Activated CD8-positive, alpha-beta T cell treated with anti-CD3 and anti-CD28 coated beads for 36 hours (primary cell): ENCODE measurements at places on chromosomes 3 and 15.
A peak's percentile ranks its signal among the peaks of the same experiment; 100 is the strongest.

GRCh38 chr15:97840501-97840900, 120.0 kb upstream of the ARRDC4 start:
- no peak for DNase-seq
- no peaks in the 10 kb centered on the region for H3K27me3 ChIP-seq
- H3K27ac ChIP-seq, result no peak overlapping the region
- H3K36me3 ChIP-seq, result no peaks in the 10 kb centered on the region

- H3K27me3 ChIP-seq, result no peaks in the 10 kb centered on the region
- no peak for DNase-seq
- no peak overlapping the region for H3K4me3 ChIP-seq
- no peak overlapping the region for H3K27ac ChIP-seq
- H3K4me1 ChIP-seq, result no peaks in the 10 kb centered on the region
Measured at GRCh38 chr3:140695361-140696061, 17.6 kb downstream of the TRIM42 start.

DNA sequence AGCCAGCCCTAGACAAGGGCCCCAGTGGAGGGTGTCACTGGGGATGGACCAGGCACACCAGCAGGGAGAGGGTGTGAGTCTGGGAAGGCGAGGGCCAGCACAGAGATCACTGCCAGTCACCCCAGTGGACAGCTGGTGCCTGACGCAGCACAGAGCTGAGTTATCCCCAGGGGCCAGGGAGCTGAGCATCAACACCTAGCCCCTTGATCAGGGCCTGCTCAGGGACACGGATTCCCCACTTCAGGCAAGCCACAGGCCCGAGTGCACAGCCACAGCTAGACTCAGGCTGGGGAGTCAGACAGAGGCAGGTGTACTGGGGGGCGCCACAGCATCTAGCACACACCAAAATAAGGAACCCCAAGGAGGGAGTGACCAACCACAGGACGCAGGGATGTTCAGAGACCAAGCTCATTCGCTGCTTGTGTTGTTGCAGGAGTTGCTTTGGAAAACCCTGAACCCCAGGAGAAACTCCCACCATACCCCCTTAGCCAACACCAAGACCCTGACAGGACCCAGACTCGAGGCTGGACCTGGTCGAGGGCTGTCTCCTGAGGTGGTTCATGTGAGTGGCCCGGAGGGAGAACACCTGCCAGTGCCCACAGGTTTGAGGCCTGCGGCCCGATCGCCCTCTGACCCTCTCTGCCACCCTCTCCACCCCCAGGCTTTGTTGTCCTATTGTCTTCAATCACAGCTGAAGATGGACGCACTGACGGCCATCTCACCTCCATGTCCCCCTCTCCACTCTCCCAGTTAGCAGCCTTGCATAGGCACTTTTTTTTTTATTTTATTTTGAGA, 146.8 kb downstream of the TPRA1 start:
- peaks cover 2% of the 10 kb centered on the region for H3K27me3 ChIP-seq
- H3K27ac ChIP-seq, result no peak overlapping the region
- no peak overlapping the region for H3K4me3 ChIP-seq
- no peaks in the 10 kb centered on the region for H3K4me1 ChIP-seq

DNA sequence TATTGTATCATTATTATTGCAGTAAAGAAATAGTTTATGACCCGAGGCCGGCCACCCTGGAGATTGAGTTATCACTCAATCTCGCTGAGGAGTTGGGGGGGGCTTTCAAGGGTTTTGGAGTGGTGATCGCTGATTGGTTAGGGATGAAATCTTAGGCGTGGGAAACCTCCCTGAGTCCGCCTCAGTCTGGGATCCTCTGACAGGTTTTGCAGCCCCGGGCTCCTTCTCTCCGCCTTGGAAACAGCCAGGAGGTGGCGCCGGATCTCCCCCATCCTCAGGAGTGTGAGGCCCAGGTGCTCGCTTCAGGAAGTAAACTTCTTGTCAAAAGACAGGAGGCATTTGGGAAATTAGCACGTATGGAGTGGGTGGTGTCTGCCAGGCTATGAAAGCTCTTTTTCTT, 41.1 kb upstream of the SEC61A1 start:
- no peaks in the 10 kb centered on the region for H3K36me3 ChIP-seq
- H3K27me3 ChIP-seq, result peaks cover 5% of the 10 kb centered on the region
- peaks cover 4% of the 10 kb centered on the region for H3K4me1 ChIP-seq
- H3K4me3 ChIP-seq, result no peak overlapping the region
- H3K27ac ChIP-seq, result no peak overlapping the region

DNA sequence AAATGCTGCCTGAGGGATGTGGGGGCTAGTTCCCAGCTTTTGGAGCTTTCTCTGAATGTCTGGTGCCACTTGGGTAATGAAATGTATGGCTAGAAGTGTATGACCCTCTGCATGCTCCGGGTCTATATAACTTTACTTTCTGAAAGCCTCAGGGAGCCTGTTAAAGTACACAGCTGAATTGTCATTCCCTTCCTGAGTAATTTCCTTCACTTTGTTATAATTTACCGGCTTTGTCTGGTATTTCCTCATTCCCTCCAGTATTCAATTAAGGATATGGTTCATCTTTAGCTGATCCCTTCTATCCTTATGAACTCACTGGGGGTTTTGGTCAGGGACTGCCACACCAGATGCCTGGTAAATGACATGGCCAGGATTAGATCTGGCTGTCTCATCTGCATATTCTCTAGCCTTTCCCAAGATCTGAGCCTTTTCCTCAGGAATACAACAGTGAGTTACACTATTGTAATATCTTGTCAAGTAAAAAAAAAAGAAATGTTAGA, 620.3 kb downstream of the ZPLD1 start:
- H3K36me3 ChIP-seq, result no peaks in the 10 kb centered on the region
- H3K27me3 ChIP-seq, result no peaks in the 10 kb centered on the region
- no peaks in the 10 kb centered on the region for H3K4me1 ChIP-seq
- DNase-seq, result no peak

- peak; percentile 20 for DNase-seq
- H3K36me3 ChIP-seq, result no peaks in the 10 kb centered on the region
- peak overlapping the region; percentile 62 for H3K4me3 ChIP-seq
Measured at GRCh38 chr3:36876181-36876936, 68.5 kb downstream of the TRANK1 start.
